Stimulated activated CD4-positive, alpha-beta T cell treated with anti-CD3 and anti-CD28 coated beads, Interleukin-2, amount 100 ng/mL, for 4 hours (primary cell): ENCODE measurements at places on chromosomes 3 and 15.

DNA sequence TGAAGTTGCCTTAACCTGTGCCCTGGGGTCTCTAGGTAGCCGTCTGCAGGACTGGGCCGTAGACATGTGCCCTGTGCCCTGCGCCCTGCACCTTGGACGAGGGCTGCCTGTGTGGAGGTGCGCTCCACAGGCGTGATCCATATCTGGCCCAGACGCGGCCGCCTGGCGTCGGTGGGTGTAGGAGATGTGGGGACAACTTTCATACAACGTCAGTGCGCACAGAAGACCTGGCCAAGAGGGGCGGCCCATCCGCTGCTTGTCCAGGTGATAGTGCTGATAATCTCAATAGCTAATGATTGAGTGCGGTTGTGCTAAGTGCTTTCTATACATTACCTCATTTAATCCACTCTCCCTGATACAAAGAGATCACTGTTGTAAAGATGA, 665 bp upstream of the RASGRP1 start:
- no peak for DNase-seq

DNA sequence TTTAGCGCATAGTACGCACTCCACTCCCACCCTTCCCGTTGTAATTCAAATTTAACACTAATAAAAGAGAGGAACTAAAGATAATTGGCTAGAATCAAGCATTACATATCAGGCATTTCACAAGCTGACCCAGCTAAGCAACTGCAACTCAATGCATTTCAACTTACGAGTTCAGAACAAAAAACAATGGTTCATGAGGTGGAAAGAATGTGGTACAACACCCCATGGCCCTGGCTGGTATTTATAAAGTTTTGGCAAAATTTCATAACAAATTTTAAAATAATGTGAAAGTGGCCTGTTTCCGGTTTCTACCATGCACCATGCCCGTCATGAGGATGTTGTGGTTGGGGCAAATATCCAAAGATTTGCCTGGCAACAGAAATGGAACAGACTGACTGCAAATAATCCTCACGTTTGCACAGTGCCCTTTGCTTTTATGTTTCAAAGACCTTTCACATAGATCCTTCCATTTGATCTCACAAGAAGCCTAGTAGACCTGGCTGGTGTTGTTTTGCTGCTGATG, 455.3 kb upstream of the NR2F2 start:
- DNase-seq: no peak

DNA sequence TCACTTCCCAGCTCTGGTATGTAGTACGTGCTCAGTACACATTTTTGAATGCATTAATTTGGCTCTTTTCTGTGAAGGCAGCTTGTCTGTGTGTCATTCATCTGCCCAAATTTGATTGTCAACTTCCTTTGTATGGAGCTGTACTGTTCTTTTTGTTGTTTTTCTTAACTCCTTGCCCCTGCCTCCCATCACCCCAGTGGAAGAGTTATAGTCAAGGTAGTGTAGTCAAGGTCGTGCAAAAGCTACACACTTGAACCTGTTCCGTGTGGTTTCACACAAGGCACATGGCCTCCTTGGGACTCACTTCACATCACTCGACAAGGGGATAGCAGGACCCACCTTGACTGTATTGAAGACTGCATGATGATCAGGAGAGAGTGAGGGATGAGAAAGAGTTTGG, 37.6 kb downstream of the SMAD3 start:
- DNase-seq: no peak

- DNase-seq: no peak
Measured at GRCh38 chr3:66582721-66583423, 82.0 kb upstream of the LRIG1 start.

- no peak for DNase-seq
Measured at GRCh38 chr3:167750272-167750971, 14.9 kb downstream of the SERPINI1 start.

- no peak for DNase-seq
Measured at GRCh38 chr3:16350597-16351318, 85.7 kb downstream of the OXNAD1 start.

GRCh38 chr15:92808598-92809063, 91.5 kb upstream of the CHD2 start:
- DNase-seq: no peak

DNA sequence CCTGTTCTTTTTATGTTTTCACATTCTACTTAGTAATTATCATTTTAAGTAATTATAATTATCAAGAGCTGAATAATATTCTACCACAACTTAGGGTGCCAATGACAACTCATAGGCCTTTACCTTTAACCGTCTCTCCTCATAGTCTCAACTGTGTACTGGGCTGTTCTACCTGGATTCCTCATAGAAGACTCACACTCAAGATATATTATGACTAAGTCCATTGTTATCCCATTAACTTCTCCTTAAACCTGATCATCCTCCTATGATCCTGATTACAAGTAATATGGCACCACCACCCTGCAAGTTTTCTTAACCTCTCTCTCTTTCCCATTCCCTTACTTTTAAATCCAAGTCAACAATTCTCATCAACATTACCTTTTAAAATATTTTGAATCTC, 285.9 kb upstream of the VEPH1 start:
- DNase-seq: no peak

GRCh38 chr3:160098261-160098908, 109.8 kb downstream of the IL12A start:
- DNase-seq: no peak

DNA sequence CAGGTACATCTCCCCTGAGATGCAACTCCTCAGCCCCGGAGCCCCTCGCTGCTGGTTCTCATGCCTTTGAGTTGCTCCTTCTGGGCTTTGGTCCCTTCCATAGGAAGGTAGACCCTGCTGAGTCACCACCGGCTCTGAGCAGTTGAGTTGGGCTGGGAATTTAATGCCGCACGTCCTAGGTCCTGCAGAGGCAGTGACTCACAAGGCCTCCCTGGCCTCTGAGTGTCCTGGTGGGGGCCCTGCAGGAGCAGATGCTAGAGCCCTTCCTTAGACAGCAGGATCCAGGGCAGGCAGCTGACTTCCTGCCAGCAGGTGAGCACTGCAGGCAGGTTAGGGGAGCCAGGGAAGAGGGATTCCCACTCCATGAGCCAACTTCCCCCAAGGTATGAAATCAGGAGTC, 5.5 kb upstream of the NTRK3 start:
- DNase-seq: no peak

GRCh38 chr3:157369727-157370421, 66.8 kb upstream of the PTX3 start:
- no peak for DNase-seq

DNA sequence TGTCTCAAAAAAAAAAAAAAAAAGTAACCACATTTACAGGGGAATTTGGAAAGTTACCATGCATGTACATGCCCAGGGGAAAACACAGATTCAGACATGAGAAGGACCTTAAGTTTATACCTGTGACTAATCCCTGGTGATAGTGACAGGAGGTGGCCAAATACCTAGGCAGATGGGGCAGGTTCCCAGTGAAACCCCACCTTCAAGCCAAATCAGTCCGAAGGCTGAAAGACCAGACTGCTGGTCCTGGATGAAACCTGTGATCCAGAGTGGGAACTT, 15.8 kb downstream of the SPCS1 start:
- no peak for DNase-seq

- no peak for DNase-seq
Measured at GRCh38 chr3:16789344-16790120, 95.2 kb upstream of the PLCL2 start.

DNA sequence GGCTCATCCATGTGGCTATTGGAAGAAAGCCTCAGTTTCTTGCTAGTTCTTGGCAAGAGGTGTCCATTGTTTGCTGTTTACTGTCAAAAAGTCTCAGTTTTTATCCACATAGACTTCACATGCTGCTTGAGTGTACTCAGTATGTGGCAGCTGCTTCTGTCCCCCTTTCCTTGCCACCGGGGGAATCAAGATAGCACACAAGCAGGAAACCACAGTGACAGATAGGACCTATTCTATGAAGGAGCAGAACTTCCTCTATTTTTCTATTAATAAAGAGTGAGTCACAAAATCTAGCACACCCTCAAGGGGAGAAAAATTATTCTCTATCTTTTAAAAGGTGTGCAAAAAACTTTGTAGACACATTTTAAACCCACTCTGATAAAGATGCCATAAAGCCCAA, 121.4 kb upstream of the GMNC start:
- no peak for DNase-seq

GRCh38 chr3:39808467-39809180, 785 bp upstream of the MYRIP start:
- DNase-seq: no peak

DNA sequence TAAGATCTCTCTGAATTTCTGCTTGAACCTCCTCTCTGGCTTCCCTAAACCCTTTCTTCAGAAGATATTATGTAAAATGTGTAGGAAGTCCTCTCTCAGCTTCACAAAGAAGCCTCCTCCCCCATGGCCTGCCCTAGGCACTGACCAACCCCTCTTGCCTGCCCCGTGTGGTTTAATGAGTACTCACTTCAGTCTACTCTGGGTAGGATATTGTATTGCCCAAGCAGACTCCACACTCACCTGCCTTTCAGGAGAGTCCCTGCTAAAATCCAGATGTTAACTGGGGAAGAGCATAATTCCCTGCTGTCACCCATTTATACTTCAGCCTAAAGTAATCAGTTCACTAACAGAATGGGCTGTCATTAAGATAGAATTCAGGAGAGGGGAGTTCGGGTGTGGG, 2.6 kb upstream of the AGBL1 start:
- DNase-seq: no peak

- no peak for DNase-seq
Measured at GRCh38 chr15:90412356-90413194, 24.5 kb downstream of the IQGAP1 start.

GRCh38 chr3:125386811-125387210, 11.7 kb upstream of the ZNF148 start:
- no peak for DNase-seq

DNA sequence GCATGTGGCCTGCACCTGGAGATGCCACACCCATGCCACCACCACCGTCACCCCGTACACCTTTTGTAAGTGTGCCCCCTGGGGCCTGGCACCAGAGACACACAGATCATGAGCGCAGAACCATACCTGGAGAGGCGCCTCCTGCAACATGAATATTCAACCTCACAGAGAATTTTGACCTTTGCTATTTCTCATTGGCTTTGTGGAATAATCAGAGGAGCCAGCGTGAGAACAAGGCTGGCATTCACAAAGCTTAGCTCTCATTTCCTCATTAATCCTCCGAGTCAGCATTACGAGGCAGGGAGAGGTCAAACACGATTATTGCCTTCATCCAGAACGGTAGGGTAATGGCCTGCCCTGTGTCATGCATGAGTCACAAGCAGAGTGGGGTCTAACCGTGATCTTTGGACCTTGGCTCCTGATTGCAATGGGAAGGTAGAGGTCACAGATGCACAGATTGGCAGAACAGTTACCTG, 73.0 kb upstream of the POMGNT2 start:
- DNase-seq: no peak

DNA sequence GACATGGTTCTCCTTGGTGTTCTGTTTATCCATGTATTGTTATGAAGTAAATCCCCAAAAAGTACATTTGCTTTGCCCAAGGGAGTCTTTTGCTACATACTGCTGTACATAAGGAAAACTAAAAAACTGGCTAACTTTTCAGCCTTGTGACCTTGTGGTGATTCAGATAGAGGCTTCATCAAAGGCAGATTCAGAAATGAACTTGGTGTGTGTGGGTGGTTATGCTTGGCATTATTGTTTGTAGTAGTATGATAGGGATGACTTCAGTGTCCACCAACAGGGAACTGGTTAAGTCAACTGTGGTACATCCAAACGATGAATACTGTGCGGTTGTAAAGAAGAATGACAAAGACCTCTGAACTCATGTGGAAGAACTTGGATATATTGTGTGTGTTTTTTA, 75.6 kb upstream of the CHRNB4 start:
- DNase-seq: no peak

DNA sequence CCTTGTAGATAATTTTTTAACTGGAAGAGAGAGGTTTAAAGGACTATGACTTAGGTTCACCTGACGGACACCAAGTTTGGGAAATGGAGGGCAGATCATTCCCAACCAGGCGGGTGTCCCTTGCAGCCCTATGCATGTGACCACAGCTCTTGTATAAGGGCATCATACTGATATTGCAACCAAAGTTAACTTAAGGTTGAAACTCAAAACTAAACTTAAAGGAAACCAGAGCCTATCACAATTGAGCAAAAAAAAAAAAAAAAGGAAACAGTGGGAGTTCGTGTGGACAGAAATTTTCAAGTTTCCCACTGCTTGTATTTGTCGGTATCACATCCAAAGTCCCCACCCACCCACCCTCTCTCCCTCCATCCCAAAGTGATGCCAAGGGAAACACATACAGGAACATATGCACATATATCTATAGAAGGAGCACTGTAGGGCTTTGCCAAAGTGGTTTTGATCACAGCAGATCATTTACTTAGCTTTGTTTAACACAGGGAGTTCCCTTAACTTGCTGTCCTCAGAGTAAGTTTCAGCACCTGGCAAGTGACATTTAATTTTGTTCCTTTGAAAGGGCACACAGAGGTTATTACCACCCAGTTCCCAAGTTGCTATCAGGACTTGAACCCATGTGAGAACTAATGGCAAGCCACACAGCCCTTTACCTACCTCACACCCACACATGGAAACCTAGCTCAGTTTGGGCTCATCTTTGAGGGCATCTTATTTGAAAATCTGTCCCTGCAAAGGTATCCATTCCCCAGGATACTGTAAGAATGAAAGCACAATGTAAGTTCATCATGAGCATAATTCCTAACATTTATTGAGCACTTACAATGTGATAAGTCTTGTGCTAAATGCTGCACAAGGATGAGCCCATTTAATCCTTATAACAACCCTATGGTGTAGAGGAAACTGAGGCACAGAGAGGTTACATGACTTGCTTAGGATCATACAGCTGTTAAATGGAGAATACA, 204.5 kb upstream of the CMC1 start:
- DNase-seq: no peak

DNA sequence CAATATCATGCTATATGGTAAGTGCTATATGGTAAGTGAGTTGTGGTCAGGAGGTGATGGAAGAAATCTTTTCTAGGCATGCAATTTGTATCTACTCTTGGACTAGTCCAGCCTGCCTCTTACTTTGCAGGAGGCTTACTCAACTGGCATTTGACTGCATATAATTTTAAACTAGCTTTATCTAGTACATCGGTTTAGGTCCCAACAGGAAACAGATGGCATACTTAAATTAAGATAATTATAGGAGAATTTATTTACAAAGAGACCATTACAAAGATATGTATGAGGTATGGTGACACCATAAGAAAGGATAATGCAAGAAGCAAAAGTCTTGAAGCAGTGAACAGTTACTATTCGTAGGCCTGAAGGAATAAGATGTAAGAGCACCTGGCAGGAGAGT, 7.8 kb downstream of the SLC28A2 start:
- DNase-seq: no peak

- DNase-seq: no peak
Measured at GRCh38 chr15:51621155-51621765, 1.3 kb downstream of the DMXL2 start.

DNA sequence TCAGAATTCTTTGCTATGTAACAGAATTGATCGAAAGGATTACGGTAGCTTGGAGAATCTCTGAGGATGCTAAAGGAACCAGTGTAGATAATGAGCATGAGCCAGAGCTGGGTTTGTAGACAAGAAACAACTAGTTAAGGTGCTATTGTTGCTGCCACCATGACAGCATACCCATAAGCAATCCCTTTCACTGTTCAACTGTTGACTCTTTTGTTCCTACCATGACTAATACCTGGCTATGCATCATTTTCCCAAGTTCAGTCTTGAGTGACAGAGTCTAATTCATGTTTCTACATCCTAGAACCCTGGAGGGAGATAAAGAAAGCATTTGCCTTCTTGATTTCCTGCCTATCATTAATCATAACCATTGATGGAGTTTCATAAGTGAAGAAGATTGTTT, 600.3 kb downstream of the OTOL1 start:
- no peak for DNase-seq

GRCh38 chr3:124791142-124791541, 60.9 kb downstream of the UMPS start:
- DNase-seq: no peak
